ENCODE measurements at places on chromosomes 4 and X.

- DNase-seq, result no peak
Observed at GRCh38 chr4:16967722-16968121, 69.3 kb upstream of the LDB2 start.

DNA sequence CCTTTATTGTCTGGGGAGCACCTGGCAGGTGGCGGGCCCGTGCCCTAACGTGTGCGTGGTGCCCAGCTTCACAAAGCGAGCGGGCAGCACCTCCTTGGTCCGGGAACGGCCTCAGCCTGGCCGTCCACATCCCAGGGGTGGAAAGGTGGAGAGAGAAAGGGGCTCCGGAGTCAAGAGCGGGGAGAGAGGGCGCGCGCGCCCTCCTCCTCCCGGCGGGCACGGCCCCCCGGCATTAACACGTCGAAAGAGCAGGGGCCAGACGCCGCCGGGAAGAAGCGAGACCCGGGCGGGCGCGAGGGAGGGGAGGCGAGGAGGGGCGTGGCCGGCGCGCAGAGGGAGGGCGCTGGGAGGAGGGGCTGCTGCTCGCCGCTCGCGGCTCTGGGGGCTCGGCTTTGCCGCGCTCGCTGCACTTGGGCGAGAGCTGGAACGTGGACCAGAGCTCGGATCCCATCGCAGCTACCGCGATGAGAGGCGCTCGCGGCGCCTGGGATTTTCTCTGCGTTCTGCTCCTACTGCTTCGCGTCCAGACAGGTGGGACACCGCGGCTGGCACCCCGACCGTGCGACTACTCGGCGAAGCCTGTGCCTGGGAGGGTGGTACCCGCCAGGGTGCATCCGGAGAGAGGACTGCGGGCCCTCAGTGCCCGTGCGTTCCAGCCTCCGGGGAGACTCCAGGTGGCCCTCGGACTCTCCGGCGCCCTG lies at the start of gene KIT:
TSS of gene KIT (plus strand) at position 407 of the 701 bp plus-strand sequence. CDS start at position 465, 58 bp downstream.
- DNase-seq, result peak; percentile 74

DNA sequence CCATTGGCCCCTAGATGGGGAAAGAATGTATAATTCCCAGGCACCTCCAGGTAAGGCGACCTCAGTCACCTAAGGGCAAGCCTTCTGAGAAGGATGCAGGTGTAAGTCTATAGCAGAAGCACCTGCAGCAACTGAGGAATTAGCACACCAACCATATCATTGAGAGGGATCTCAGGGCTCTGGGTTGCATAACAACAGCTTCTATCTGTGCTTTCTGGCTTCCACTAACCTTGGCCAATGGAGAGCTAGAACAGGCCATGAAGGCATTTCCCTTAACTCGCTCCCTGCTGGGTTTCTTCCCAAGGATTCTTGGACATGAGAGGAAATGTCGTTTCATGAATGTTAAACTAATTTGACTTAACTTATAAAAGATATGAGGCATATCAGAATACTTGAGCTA lies 177.8 kb upstream of the GK2 start:
- no peak for DNase-seq

DNA sequence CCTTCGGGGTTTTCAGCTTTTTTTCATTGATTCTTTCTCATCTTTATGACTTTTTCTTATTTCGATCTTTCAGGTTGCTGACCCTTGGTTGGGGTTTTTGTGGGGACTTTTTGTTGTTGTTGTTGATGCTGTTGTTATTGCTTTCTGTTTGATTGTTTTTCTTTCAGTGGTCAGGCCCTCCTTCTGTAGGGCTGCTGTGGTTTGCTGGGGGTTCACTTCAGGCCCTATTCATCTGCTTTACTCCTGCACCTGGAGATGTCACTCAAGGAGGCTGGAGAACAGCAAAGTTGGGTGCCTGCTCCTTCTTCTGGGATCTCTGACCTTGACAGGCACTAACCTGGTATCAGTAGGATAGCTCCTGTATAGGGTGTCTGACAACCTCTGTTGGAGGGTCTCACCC lies 39.9 kb upstream of the PCDH18 start:
- DNase-seq, result no peak

- no peak for DNase-seq
Observed at GRCh38 chr4:34148322-34148908, 2095.9 kb downstream of the ARAP2 start.

DNA sequence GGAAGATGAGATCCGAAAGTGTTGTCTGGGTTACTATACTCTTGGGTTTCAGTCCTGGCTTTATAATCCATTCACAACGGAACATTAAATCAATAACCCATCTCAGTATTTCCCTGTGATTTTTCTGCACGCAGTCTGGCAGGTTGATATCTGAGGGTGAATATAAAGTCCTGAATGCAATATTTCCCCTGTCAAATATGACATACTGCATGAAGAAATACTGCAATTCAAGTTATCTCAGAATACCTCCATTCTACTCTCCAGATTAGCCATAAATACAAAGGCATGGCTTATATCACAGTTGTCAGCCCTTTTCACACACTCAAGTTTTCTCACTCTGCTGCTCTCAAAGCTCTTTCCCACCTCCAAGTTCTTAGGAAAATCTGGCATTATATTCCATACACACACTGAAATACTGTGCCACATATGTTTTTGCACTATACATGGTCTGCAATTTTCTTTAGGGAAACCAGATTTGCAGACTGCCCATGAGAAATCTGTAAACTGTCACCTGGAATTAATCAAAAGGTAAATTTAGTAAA lies 64.7 kb downstream of the WDFY3 start:
- DNase-seq, result no peak

DNA sequence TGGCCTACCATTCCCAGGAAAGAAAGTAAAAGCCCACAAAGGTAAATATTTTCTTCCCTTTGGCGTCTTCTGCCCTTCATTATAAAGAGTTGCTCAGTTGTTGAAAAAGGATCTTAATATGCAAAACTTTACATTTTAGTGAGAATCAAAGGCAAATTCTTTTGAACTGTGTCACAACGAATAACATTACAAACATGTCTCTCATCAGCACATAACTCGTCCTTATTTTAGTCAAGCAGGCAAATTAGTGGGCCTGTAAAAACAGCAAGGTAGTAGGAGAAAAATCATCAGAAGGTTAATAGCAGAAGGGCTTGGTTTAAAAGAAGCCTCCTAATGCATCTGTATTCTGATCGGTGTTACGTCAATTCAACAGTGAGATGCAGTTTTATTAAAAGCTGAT lies 647.3 kb upstream of the DIPK2B start:
- no peak for DNase-seq

- DNase-seq, result no peak
Observed at GRCh38 chr4:146029147-146029546, 90.5 kb upstream of the ZNF827 start.

DNA sequence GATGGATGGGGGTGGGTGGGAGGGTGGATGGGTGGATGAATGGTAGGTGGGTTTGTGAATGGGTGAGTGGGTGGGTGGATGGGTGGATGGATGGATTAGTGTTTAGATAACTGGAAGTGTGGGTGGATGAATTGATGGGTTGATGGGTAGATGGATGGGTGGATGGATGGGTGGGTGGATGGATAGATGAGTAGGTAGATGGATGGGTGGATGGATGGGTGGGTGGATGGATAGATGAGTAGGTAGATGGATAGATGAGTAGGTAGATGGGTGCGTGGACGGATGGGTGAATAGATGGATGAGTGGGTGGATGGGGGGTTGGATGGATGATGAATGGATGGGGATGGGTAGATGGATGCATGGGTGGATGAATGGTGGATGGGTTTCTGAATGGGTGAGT lies 20.3 kb upstream of the ASMTL start:
- DNase-seq, result no peak

DNA sequence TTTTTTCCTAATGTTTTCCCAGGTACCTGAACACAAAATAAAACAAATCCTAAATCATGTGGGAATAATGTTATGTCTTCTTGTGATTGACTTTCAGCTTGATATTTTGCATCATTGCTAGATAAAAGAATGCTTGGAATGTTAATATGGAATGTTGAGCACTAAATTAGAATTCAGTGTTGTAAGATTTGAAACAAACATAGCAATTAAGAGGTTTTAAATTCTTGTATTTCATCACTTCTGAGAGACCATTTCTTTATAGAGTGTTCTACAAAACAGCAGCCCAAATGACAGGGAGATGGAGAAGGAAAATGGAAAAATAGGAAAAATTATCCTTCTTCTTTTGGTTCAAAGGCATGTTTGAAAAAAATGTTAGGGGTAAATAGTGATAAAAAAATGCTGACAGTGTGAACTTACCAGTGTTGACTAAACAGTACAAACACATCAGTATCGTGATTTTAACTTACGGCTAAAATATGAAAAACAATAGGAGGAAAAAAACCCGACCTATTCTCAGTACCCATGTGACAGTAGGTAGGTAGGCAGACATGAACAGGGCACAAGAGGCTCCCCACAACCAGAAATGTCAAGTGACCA lies 102.6 kb upstream of the PDE5A start:
- no peak for DNase-seq

- DNase-seq, result no peak
Observed at GRCh38 chr4:102318526-102318925, 26.8 kb downstream of the SLC39A8 start.

- DNase-seq, result no peak
Observed at GRCh38 chr4:105632599-105632998, 75.9 kb downstream of the INTS12 start.
